ENCODE measurements at places on chromosomes 4 and X.

DNA sequence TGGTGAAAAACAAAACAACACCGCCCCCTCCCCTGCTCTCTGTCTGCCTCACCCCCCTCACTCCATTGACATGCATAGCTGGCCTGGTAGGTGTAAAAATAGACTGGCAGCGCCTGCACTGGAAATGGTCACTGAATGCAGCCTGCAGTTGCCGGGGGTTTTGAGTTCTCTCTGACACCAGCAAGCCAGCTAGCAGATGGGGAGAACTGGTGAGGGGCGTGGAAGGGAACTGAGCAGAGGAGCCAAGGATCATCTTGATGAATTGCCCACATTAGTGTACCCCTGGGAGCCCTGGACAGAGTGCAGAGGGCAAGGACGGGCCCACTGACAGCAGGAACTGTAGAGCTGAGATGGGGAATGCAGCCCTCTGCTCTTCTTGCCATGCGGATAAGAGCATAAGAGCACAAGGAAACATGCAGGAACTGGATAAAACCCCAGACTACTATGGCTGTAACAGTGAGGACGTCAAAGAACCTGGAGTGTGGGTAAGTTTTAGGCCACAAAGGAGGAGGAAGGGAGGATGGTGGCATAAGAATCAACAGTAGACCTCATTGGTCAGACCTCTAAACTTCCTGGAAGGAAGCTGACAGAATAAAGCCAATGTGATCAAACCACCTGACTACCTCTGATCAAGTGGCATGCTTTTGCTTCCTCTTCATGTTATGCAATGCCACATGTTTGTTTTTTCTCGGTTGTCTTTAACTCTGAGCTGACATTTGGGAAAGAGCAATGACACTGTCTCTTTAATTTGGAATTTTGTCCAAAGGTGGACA lies 96.3 kb downstream of the ANK2 start:
- no peak for DNase-seq

DNA sequence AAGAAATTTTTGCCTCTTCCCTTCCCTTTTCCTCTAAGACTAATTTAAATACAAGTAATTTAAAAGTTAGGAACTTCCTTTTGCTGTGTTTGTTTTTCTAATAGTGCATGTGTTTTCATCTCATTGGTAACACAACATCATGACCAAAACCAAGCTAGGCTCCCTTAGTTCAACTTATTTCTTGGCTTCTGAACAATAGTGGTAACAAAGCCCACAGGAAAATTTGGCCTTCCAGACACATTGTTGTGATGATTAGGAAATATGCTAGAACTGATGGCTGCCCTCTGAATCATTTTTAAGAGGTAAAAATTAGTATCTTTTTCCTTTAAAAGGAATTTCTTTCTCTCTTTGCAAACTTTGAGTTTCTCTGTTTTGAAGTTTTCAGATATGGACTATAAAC lies 25.5 kb upstream of the TEC start:
- no peak for DNase-seq

DNA sequence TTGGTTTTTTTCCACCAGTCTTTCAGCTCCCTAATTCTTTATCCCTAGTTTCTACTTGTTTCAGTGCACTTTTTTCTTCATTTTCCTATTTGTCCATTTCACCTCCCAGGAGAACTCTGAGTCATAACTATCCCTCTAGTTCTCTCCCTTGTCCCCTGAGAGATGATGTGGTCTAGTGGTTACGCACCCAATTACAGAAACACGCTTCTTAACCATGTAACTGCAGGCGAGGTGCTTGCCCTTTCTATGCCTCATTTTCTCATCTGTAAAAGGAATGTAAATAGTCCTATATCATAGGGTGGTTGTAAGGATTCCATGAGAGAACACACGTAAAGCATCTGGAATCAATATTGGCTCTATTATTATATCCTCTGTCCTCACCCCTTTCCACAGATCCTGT lies 8.8 kb upstream of the GRPR start:
- no peak for DNase-seq

DNA sequence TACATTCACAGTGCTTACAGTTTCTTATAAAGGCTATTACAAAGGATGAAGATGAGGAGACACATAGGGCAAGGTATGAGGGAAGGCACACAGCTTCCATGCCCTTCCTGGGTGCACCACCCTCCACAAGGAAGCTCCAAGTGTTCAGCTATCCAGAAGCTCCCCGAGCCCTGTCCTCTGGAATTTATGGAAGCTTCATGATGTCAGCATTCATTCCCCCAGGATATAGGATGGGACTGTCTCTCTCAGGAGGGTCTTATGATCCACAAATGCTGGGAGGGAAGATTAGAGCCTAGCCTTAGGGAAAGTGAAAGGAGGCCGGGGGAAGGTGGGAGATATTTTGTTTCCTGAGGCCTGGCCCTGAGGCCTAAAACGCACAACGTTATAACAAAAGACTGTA lies 236.0 kb downstream of the ANK2 start:
- no peak for DNase-seq

- DNase-seq, result no peak
Measured at GRCh38 chr4:7375427-7375826, 59.3 kb downstream of the PSAPL1 start.

DNA sequence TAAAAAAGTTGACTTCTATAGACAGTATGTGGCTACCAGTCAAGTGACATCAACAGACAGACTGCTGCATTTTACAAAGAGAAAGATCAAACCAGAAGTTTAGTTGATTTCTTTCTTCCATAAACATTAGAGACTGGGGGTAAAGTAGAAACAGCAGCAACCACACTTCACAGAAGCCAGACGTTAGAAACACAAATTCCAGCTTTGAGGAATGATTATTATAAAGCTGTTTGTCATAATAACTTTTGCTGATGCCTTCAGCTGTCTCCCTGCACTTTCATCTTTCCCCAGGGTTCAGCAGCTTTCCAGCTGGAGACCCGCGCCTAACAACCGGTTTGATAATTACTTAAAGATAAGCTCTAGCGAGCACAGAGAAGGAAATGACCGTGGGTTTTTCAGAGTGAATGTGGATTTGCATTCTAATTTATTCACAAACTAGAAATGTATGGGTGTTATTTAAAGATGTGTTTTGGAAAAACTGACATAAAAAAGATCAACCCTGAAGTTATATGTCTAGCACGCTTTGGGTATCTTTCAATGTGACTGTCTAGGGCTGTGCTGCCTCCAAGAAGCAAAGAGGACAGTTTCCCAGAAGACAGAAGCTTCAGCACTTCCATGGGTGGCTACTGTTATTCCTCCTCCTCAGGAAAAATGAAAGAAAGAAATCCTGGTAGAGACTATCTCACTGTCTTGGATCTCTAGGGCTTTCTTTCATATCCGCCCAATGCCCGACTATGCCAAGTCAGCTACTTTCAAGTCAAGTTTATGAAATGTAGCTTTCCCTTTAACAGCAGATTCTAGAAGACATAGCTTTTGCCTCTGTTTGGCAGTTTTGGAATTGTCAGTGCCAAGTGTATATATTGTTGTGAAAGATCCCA lies 15.0 kb upstream of the ENAM start:
- no peak for DNase-seq

DNA sequence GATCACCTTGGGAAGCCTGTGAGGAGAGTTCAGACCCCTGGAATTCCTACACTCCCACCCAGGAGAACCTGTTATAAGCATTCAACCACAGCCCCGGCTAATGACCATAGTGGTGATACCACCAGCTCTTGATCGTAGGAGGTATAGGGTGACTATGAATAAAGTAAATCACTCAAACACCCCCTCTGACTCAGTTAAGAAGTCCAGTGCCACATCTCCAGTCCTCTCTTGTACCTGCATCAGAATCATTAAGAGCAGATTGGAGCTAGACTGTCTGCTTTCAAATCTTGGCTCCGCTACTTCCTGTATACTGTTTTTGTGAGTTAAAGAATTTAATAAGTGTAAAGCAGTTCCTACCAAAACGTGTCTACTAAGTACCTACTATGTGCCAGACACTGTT lies 565.1 kb upstream of the DIPK2B start:
- DNase-seq, result no peak

GRCh38 chrX:7515681-7516413 lies 327.1 kb upstream of the VCX start:
- DNase-seq, result no peak

- DNase-seq, result peak; percentile 24
Measured at GRCh38 chr4:184383497-184384055, 90.8 kb downstream of the IRF2 start.

DNA sequence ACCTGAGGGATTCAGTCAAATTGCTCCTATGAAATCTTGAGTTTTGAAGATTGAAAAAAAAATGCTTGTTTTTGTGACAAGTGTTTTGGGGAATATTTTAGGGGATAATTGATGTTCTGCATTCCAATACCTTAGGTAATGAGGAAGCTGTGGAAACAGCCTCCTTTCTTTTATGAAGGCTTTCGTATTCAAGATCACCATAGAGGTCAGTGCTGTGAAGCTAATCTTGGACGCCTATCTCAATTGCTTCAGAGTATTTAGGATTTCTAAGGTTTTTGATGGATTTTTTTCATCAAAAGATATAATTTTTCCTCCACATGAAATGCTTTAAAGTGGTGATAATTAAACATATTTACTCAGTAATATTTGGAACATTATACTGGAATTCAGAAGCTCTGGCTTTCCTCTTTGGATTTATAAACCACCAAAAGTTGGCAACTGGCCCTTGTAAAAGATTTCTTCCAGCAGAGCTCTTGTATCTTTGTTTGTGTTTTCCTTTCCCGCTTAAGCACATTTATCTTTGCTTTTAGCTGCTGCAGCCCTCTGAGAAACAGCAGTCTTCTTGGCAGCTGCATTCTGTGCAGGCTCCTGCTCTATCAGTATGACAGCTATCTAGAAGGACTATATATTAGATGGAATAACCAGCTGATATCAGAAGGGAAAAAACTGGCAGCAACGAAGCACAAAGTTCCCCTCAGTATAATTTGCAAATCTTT lies 63.7 kb downstream of the HMGB2 start:
- DNase-seq, result no peak

DNA sequence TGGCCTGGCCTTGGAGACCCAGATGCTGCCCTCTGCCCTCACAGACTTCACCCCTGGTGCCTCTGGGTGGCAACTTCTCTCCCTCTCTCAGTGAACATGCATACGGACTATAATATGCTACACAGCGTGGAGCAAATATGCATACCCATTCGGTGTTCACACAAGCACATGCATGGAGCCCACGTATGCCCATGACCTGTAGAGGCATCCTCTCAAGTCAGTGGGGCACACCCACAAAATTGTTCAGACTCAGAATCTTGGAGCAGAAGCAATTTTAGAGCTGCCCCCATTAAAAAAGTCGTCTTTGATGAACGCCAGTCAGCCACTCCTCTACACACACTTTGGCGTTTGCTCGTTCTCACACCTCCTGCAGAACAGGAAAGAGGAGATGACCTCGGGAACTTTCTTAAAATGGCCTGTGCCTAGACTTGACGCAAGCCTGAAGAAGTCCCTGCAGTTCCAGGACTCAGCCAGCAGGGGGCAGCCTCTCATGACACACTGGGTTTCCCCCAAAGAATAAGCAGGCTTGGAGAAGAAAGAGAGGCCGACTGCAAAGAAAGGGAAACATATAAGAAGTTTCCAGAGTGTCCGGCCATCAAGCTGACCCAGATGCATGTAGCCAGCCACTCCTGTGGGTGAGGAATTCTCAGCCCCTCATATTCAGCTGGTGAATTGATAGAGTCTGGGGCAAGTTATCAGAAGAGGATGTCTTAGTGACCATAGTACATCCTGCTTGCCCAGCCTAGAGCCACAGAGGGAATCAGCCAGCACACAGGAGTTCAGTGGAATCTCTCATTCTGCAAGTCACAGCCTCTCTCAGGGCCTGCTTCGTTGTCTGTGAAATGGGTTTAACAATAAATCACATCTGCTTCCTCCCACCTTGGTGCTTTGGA lies 17.3 kb downstream of the APLN start:
- peak; percentile 36 for DNase-seq
